Activated T-cell treated with anti-CD3 and anti-CD28 coated beads for 1 hour (primary cell): ENCODE measurements at places on chromosomes 2 and 18.

DNA sequence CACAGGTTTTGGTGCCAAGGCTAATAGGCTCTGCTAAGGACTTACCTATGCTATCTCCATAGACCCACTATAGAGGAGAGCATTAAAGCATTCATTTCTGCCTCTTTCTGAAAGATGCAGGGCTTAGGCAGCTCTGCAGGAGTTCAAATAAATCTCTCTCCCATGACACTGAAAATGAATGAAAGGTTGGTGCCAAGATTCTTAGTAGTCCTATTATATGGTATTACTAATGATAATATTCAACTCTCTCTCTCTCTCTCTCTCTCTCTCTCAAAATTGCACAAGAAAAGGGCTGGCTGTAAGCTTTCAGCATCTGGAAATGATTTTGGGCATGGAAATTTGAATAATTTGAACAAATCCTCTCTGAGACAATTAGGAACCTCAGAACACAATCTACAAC, 433.7 kb downstream of the MBD2 start:
- no peak for DNase-seq

GRCh38 chr2:200795028-200795440, 16.7 kb upstream of the BZW1 start:
- DNase-seq: no peak

- no peak for DNase-seq
Measured at GRCh38 chr2:23711979-23712755, 214.8 kb downstream of the ATAD2B start.

GRCh38 chr2:206978746-206979145, 39.4 kb downstream of the CPO start:
- DNase-seq: no peak

DNA sequence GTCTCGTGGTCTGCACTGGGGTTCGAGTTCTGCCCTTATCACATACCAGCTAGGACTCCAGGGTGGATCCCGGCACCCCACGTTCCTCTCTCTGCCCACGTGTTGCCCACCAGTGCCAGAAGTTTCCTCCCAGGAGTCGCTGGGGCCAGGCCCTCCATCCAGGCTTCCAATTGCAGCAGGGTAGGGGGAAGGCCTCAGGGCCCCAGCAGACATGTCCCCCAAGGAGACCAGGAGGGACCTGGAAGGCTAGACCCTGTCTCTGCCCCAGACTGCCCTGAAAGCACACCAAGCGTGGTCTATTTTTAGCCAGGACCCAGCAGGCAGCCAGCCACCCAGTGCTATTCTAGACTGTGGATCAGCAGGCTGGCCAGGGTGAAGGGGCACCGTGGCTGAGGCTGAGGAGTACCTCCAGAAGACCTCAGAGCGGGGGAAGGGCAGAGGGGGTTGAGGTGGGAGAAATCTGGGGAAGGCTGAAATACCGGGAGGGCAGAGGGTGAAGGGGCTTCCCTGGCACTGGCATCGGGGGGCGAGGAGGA, 18.8 kb upstream of the TNS1 start:
- no peak for DNase-seq

DNA sequence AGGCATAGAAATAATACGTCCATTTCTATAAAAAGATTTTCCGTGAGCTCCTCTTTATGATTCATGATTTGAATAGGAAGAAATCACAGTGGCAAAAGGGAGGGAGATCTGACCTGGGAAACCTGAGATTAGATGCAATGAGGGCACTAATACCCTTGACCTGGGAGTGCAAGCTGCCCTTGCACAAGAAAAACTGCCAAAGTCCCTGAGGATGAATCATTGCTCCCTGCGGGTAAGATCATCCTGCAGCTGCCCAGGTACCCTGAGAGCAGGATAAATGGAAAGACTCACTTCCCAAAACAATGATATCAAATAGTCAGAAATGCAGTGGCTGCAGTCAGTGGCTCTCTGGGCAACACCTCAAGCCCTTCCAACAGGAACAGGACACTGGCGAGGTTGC, 11.6 kb downstream of the FHL2 start:
- no peak for DNase-seq

DNA sequence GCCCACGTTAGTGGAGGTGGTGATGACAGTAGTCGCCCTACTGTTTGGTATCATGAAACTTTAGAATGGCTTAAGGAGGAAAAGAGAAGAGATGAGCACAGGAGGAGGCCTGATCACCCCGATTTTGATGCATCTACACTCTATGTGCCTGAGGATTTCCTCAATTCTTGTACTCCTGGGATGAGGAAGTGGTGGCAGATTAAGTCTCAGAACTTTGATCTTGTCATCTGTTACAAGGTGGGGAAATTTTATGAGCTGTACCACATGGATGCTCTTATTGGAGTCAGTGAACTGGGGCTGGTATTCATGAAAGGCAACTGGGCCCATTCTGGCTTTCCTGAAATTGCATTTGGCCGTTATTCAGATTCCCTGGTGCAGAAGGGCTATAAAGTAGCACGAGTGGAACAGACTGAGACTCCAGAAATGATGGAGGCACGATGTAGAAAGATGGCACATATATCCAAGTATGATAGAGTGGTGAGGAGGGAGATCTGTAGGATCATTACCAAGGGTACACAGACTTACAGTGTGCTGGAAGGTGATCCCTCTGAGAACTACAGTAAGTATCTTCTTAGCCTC, 16.2 kb downstream of the MSH6 start:
- DNase-seq: no peak

GRCh38 chr2:73841912-73842738, 13.4 kb downstream of the STAMBP start:
- no peak for DNase-seq

DNA sequence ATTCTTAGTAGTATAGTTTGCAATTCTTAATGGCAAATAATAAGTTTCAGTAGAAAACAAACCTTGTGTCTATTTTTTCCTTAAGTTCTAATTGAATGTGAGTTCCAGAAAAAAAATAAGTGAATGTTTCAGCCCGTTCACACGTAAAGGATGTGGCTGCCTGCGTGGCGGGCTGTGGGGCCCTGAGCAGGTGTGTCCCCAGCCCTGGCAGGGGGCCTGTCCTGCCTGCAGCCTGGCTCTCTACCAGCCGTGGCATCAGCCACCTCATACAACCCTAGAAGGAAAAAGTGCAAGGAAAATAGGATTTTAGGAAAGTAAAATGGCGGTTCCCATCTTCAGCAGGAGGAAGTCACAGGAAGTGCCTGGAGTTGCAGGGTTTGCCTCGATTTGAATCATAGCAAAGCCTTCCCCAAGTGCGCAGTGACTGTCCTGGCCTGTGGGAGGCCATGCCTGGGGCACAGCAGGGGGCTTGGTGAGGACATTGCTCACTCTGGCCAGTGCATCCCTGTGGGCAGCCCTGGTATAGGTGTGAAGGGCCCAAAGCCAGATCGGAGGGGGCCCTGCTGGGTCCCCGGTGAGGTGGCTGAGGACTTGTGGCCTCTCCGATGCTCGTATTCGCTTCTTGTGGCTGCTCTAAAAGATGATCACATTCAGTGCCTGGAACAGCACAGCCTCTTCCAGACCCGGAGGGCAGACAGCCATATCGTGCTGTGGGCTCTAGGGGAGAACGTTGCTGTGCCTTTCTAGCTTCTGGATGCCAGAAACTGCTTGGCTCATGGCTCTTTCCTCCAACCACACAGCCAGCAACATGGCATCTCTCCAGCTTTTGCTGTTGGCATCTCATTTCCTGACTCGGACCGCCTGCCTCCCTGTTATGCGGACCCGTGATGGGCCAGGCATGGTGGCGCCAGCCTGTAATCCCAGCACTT, 12.6 kb downstream of the DTYMK start:
- no peak for DNase-seq

DNA sequence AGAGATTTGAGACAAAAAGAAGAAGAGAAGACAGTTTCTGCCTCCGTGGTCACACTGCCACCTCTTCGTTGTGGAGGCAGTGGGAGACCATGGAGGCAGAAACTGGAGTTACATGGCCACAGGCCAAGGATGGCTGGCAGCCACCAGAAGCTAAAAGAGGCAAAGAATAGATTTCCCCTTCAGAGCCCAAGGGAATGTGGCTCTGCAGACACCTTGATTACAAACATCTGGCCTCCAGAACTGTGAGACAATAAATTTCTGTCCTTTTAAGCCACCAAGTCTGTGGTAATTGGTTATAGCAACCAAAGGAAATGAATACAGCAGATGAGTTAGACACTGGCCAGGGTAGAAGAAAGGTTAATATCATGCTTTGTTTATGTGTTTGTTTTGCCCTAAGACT, 420.4 kb upstream of the LYPD1 start:
- DNase-seq: no peak

GRCh38 chr2:15984368-15985255, 44.3 kb downstream of the MYCN start:
- DNase-seq: no peak

DNA sequence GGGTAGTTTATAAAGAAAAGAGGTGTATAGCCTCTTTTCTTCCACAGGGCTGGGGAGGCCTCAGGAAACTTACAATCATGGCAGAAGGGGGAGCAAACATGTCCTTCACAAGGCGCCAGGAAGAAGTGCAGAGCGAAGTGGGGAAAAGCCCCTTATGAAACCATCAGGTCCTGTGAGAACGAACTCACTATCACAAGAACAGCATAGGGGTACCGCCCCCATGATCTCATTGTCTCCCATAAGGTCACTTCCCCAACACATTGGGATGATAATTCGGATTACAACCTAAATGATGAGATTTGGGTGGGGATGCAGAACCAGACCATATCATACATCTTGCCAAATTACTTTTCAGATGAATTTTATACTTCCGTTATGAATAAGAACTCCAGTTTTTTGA, 32.4 kb downstream of the RALB start:
- no peak for DNase-seq

DNA sequence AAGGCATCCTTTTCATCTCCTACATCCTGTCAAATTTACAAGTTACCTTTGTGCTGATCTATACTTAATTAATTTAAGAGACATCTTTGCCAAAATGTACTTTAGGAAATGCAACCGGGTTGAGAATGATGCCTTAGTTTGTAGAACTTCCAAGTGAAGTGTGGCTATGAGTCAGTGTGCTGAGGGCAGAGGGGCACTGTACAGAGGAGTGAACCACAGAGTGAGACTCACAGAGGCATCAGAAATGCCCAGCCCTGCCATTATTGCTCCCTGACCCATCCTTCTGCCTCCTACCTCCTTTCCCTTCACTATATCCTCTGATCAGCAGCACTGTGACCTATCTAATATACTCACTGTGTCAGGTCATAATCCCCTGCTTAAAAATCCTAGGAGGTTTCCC, 320.1 kb downstream of the LRRTM1 start:
- DNase-seq: no peak

DNA sequence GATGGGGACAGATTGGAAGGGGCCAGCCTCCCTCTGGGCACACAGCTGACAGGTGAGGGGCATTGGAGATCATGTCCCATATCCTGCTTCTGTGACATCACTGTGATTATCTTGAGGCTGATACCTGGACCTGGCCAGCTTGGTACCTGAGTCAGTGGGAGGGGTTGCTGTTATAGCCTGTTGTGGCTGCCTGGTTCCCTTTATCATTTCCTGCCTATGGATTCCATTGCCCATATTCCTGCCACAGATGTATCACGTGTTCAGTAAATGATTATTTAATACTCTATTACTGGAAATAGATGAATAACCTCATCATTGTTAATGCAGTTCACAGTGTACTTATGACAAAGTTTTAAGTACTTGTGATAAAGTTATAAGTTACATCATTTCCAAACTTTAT, 7.8 kb upstream of the SCYGR1 start:
- DNase-seq: no peak

GRCh38 chr2:222982010-222982908, 69.7 kb upstream of the KCNE4 start:
- DNase-seq: no peak

- no peak for DNase-seq
Measured at GRCh38 chr2:187358531-187358930, 89.5 kb downstream of the CALCRL start.
